ENCODE measurements at places on chromosomes 2 and 18.

GRCh38 chr2:237199082-237199481, 113.4 kb downstream of the COPS8 start:
- DNase-seq, result no peak

DNA sequence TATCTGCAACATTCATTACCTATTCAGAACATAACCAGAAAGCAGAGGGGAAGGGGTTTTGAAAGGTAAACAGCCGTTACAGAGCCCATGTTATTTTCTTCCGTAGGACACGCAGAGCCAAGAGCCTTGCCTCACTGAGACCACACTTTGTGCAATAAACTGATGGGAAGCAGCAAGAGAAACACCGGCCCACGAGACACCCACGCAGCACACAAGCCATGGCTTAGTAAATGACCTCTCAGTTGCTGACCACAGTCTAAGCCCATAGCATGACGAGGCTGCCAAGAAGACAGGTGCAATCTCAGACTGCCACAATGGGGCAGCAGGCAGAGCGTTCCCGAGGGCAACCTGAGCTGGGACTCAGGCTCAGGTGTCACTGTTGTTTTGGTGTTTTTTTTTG, 59.6 kb downstream of the CABYR start:
- DNase-seq, result no peak

- no peak for DNase-seq
These were observed 11.2 kb upstream of the FN1 start for GRCh38 chr2:215447056-215447455.

- no peak for DNase-seq
These were observed 1115.3 kb downstream of the LRP1B start for GRCh38 chr2:141015341-141016047.

DNA sequence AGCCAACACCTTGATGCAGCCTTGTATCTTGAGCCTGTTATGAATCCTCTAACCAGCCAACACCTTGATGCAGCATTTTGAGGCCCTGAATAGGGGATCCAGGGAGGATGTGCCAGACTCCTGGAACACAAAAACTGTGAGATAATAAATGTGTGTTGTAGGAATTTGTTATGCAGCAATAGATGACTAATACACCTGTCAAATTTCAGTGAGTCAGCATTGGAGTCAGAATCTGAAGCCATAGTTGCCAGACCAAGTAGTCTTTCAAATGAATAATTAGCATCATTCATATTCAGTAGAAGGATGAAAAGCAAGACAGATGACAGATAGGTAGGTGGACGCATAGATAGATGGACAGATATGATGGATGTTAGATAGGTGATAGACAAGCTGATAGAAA, 942.5 kb upstream of the SLC39A10 start:
- no peak for DNase-seq

DNA sequence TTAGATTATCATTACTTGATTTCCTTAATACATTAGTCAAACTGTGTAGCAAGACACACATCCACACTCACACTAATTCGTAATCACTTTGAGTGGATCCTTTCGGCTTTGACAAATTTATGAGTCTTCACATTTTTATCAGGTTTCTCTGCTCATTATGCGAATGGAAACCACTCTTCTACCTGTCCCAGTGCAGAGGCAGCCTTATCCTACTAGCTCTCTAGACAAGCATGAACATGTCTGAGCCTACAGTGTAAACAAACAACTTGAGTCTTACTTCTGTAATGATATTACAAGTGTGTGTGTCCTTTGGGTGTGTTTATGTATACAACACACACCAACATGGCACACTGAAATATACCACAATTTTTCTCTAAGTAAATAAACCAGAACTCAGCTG, 361.9 kb upstream of the CHST9 start:
- no peak for DNase-seq

DNA sequence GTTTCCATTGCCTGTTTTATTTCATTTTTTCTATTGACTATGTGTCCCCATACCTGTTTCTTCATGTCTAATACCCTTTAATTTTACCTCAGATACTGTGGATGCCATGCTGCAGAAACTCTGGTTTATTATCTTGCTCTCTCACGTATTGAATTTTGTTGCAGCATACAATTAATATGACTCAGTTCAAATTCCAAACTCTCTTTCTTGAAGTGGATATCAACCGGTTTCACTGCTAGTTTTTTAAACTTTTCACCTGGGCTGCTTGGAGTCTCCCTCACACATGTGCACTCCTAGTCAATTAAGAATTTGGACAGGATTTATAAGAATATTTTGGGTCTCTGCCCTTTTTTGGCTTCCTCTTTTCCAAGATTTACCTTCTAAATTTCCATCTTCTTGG, 70.6 kb upstream of the CAPN13 start:
- no peak for DNase-seq

- no peak for DNase-seq
These were observed at the start of gene SERPINB10 for GRCh38 chr18:63907664-63908063. Gene SERPINB10 (plus strand): TSS chr18:63907958. CDS start chr18:63915511, 7,553 bp downstream.

DNA sequence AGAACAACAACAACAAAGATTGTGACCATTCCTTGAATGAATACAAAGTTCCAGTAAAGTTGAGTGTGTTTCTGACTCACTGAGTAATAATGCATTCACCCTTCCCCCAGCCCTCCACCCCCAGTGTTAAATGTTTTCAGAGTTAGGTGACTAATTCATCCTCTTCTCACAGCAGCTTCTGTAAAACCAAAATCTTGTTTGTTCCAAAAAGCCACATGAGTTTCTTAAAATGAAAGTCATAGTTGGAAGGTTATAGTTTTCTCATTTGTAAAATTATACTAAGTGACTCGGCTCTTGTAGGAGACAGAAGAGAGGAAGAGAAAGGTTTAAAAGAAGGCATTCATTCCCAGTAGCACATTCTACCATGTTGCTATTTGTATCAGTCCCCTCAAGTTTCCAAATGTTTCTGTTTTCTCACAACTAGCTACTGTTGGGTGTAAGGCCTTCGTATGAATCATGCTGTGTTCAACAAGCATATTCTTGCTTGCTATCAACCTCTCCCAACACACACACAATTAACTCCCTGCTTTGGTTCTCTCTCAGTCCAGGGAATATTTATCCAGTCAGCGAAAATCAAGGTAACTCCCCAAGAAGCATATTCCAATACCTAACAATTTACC, 75.3 kb downstream of the MBD2 start:
- no peak for DNase-seq

GRCh38 chr2:98903767-98904485, 32.1 kb downstream of the CRACDL start:
- DNase-seq, result no peak

GRCh38 chr2:71812736-71813135, 334.9 kb downstream of the CYP26B1 start:
- no peak for DNase-seq

DNA sequence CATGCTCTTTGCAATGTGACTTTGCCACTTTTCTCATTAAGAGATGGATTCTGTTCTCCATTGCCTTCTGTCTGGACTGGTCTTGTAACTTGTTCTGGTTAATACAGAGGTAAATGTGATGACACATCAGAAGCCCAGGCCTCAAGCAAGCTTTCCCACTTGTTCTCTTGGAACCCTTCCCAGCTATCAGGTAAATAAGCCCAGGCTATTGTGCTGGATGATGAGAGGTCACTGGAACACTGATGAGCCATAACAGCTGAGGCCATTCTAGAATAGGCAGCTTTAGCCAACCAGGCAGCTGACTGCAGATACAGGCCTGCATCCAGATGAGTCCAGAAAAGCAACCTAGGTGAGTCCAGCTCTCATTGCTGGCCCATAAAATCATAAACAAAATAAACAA, 1007.0 kb upstream of the ACVR2A start:
- no peak for DNase-seq

DNA sequence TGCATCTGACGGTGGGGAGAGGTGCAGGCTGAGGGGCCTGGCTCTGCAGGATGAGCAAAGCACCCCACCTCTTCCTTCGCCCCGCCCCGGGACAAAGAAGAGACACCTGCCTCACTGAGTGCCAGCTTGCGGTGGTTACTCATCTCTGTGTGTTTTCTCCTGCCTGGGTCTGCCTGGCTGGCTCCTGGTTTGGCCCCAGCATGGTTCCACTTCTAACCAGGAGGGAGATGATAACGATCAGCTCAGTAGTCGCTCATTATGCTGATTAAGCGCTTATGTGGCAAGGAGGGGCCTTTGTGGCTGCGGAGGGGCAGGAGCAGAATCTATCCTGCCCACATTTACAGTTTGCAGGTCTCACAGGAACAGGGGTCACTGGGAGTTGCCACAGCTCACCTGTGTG, 68.7 kb upstream of the EDAR start:
- DNase-seq, result no peak

DNA sequence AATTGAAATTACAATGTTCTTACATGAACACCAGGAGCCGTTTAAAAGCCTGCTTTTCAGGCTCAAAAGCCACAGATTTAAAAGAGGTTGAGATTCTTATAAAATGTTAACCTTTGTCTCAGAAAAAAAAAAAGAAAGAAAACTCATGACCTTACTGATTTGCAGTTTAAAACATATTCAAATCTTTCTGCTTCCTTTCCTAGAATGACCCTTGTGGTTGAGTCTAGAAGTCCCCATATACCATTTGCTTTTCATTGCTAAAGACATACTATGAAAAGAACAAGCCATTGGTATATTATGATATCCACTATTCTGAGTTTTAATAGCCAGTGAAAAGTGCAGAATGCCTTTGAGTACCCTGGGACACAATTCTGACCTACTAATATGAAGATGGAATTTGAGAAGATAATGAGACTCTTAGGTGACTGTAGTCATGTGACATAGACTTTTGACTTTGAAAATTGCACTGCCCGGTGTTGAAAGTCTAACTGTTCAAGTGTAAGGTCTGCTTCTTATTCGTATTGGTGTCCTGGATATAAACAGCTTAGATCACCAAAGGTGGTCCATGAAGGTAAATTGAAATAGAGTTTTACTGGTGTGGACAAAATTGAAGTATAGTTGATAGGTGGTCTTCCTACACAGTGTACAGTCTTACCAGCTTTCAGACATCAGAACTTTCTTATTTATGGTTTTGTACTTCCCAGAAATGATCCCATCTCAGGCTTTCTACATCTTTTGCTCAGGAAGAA, 117.0 kb downstream of the DOCK10 start:
- no peak for DNase-seq

GRCh38 chr2:202290970-202291369, 25.4 kb downstream of the NOP58 start:
- no peak for DNase-seq

DNA sequence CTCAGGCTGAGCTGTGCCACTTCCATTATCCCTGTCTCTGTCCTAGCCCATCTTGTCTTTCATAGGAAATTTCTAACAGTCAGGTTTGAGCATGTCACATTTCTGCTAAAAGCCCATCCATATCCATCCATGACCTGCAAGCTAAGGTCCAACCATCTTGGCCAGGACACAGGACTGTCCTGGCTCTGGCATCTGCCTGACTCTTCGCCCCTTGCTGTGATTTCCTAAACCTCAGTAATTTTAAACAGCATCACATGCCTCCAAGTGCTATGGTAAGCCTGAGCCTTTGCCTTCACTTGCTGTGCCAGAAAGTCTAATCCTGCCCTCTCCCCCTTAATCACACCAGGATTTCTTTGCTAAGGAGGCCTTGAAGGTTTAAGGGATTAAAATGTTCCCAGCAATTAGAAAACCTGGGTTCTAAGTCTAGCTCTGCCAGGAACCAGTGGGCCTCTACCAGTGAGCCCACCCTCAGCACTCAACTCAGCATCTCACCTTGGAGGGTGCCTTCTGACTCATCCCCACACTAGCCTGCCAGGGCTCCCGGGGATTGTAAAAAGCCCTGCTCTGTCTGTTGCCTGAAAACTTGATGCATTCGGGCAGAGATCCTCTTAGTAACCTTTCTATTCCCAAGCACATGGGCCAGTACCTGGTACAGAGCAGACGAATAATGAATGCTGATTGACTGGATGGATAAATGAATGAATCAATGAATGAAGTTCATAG, 411.0 kb downstream of the LRATD1 start:
- DNase-seq, result no peak

DNA sequence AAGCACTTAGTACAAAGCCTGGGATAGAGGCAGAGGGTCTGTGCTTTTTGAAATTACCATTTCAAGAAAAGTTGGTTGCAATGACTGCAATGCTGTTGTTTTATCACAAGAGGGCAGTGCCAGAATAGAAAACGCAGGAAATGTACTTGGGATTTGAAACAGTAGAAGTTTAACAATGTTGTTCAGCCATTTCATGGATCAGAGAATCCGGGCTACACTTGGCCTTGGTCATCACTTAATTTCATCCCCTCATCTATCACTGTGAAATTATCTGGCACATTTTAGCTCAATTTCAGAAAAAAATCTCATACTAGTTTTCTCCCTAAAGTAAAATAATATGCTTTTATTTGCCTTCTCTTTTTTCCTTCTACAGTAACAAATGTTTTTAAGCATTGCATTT, 70.8 kb downstream of the RAPGEF4 start:
- DNase-seq, result no peak

DNA sequence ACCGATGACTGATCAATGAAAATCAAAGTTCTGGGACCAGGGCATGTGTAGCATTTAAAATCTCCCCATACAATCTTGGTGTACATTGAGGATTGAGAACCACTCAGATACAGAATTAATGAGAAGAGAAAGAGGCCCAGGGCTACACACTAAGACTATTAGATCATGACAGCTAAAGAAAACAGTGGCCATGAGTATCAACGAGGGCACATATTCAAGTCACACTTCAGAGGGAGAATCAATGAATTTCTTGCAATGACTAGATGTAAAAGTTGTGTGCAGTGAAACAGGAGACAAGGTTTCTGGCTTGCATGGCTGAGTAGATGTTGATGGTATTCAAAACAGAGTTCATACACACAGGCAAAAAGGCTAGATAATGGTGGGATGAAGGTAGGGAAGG, 29.1 kb downstream of the METTL8 start:
- no peak for DNase-seq
